ENCODE measurements at places on chromosomes 5 and 9.
A peak's percentile ranks its signal among the peaks of the same experiment; 100 is the strongest.

DNA sequence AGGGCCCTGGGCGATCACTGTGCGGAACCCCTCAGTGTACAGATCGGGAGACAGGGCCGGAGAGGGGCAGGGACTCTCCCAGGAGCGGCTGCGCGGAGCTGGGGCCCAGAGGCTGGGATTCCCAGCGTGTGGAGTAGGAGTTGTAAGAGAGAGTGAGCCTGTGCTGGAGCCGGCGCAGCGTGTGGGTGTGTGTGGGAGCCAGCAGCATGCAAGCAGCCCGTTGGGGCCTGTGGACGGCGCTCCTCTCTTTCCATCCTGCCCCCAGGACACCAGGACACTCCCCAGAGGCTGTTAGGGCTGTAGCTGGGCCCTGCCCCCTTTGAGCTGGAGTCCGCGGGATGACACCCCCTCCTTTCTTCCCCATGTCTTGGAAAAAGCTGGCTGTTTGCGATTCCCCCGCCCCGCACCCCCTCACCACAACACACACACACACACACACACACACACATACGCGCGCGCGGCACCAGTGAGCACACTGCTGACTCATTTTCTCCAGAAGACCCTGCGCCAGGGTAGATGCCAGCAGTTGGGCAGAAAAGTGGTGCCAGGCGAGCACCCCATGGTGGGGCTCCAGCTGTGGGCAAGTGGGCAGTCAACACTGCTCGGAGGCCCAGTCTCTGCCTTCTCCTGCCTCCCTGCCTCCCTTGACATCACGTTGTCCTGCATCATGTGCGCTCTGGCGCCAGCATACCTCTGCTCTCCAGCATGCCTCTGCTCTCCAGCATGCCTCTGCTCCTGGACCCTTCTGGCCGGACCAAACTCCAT is 1.5 kb downstream of the COL27A1 start:
- DNase-seq, result peak; percentile 76

- no peak for DNase-seq
These were observed 47.3 kb downstream of the PRLR start for GRCh38 chr5:35182910-35183535.

DNA sequence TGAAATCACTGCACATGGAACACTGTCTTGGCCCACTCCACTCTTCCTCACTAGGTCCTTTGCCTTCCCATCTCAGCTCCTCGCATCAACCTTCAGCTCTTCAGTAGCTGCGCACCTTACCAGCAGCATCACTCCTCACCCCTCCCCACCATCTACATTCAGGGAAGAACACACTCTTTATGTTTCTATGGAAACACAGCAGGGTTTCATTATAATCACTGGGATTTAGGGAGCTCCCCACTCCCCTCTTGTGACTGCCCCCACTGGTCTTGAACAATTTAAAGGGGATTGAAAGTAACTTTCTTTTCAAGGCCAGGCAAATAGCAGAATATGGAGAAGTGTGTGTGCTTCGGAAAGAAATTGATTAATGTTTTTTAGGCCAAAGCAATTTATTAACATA is 111.2 kb downstream of the INSYN2B start:
- no peak for DNase-seq

DNA sequence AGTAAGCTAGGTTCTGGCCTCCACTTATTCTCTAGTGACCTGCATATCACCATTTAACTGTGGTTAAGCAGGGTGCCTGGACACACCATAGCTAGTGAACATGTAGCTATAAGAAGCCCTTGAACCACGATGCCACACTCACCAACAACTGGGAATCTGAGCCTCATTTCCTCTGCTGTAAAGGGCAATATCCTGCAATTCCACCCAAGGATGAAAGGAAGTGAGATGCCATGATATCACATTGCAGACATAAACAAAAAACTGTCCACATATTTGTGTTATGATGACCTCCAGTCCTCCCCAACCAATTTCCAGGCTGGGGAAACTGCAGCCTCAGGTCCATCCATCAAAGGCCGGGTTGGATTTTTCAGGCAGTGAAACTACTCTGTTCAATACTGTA is 10.4 kb downstream of the TNIP1 start:
- DNase-seq, result no peak

DNA sequence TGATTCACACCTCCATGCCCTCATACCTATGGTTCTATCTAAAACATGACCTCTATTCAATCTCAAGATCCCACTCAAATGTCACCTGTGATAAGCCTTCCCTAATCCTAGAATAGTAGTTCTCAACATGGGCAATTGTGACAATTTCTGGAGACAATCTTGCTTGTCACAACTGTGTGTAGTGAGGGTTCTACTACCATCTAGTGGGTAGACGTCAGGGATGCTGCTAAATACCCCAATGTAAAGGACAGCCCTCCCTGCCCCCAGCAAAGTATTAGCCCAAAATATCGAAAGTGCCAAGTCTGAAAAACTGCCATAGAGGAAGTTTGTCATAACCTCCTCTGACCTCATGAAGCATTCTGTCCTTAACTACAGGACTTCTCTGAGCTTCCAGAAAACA is 32.0 kb downstream of the TBCA start:
- no peak for DNase-seq

GRCh38 chr5:168126606-168127005 is 164.8 kb upstream of the WWC1 start:
- DNase-seq, result no peak

DNA sequence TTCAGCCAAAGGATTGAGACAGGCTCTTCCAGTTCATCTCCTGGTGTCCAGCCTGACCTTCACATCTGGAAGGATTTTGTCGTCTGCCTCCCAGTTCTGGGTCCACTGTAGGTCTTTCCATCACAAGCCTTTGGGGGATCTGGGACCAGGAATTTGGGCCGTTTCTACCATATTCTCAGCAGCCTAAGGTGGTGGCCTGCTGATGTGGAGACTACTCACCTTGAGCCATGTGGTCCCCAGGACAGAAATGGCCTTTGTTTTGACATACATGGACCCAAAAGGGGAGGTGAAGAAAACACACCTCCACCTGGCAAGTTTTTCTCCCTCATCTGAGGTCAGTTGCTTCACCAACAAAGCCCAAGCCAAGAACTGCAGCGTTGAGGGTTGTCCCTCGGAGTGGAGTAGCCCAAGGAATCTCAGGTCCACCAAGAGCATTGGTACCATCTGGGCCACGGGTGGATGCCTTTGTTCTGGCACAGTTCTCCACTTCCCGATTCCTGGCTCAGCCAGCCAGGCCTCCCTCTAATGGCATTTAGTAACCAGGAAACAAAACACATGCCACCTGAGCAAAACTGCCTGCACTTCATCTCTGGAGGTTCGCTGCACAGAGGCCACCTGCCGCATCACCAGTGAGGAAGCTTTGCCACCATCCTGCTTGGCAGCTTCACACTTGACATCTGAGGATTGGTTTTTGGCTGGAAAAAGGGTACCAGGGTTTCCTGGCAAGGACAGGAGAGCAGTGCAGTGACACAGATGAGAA is 24.7 kb downstream of the AMBP start:
- DNase-seq, result no peak

GRCh38 chr9:72039532-72039931 is 20.9 kb downstream of the C9orf57 start:
- DNase-seq, result no peak

DNA sequence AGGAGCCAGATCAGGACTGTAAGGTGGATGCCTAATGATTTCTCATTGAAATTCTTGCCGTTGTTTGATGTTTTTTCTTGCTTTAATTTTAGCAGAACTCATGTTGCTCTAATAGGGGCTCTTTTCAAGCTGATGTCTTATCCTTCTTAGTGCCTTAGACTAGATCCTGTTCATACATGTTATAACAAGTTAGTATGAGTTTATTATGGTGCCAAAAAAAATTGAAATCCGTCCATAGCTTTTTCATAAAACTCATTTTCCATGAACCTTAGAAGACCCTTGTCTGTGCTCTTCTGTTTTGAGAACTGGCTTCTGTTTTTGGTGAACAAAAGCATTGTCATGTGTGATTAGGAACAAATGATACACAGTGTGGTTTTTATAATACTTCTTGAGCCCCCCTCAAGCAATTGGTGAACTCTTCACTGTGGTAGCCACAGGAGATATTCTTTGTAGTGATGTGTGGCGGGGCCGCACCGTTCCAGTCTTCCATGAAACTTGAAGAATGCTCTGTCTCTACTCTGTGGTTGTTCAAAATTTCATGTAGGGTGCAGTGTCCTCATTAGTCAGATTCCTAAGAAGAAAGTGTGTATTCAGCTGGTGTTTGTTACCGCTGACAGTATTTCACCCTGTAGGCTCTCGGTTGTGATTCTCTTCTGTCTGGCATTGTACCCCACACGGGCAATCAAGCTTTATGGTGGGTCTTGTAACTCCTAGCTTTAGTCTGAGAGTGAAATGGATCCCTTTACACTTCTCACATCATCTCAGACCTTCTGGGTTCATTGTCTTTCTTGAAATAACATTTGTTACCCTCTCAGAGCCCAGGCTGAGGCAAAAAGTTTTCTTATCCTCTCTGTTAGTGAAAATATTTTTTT is 10.7 kb downstream of the OTULIN start:
- no peak for DNase-seq

GRCh38 chr9:88922091-88922490 is 69.2 kb upstream of the S1PR3 start:
- no peak for DNase-seq

- no peak for DNase-seq
These were observed 17.5 kb downstream of the CDH12 start for GRCh38 chr5:22835686-22836085.

DNA sequence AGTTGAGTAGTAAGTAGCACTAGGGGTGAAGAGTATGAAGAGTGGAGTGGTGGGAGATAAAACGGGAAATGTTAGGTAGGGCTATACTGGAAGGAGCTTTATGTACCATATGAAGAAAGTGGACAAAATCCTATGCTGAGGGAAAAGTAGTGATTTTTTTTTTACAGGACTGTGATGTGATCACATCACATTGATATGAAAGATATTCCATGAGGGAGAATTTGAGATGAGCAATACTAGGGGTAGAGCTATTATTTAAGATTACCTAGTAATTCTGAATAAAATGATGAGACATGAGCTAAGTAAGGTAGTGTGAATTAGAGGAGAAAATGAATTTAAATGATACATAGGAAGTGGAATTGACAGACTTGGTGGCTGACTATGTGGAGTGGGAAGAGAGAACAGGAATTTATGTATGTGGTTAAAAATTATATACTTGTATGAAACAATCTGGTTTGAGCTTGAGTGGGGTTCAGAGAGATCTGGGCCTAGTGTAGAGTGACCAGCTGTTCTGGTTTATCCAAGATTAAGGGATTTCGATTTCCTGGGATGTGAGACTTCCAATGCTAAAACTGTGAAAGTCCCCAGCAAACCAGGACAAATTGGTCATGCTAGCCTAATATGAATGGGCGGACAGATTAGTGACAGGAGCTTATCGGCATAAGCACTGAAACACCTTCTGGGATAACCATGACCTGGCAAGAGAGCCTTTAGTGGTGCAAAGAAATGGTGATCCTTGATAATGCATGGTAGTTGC is 29.3 kb upstream of the STOM start:
- no peak for DNase-seq

DNA sequence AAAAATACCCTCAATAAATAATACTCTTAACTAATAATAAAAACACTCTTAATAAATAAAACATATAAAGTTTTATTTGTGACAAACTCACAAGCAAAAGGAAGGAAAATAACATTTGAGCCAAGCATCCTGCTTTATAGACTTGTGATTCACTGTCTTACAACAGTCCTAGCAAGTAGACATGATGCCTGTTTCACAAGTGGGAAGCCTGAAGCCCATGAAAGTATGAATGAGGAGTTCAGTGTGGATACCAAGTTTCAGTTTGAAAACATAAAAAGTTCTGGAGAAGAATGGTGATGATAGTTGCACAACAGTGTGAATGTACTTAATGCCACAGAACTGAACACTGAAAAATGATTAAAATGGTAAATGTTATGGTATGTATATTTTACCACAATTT is 10.9 kb downstream of the HABP4 start:
- DNase-seq, result no peak

DNA sequence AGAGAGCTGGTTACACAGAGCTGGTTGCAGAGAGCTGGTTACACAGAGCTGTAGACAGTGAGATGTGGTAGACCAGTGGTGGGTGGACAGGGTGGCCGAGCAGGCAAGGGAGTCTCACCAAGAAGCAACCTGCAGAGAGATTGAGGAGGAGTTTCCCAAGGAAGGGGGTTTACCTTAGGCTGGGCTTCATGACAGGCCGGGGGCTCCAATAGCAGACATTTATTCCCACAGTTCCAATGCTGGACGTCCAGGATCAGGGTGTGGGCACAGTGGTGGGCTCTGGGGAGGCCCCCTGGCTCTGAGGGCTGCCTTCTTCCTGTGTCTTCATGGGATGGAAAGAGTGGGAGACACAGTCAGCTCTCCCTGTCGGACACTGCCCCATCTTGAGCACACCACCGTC is 386.9 kb upstream of the IRX4 start:
- no peak for DNase-seq

DNA sequence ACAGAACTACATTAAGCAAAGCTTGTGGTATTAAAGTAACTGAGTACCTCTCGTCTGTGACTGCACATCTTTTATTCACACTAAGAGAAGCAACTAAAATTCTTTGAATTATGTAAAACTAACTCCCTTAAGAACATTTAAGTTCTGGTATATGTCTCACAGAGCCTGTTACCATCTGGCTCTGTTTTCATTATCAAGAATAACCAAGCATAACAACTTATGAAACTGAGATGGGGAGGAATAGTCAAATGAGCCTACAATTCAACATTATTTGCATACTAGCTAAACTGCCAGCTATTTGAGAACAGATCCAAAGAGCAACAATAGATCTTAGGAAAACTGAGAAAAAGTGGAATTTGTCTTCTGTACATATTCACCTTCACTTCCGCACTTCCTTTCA is 25.3 kb upstream of the ISOC1 start:
- DNase-seq, result no peak

DNA sequence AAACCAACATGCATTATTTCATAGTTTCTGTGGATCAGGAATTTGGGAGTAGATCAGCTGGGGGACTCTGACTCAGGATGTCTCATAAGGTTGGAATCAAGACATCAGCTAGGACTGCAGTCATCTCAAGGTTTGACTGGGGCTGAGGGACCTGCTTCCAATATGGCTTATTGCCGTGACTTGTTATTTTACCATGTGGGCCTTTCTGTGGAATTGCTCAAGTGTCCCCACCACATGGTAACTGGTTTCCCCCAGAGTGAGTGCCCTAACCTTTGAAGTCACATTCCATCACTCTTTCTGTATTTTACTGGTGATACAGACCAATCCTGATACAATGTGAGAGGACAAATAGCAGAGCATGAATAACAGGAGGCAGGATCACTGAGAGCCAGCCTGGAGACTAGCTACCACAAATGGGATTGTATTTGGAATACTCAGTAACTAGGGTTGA is 70.2 kb upstream of the ELL2 start:
- DNase-seq, result no peak

- DNase-seq, result no peak
These were observed 5.2 kb upstream of the LMX1B start for GRCh38 chr9:126608551-126608950.

- DNase-seq, result no peak
These were observed 716 bp downstream of the STX17 start for GRCh38 chr9:99907208-99907532.

DNA sequence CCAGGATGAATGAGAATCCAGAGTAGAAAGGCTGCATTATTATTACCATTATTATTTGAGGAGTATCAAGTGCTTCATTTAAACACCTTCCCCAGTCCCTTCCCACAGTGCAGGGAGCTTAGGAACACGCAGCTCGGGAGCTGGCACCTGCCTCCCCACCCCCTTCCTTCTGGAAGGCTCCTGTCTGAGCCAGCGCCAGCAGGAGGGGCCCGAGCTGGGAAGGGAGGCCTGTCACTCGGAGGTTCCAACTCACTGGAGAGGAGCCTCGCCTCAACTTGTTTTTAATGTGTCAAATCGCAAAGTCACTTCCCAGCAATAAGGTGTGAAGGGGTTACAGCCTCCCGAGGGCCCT is 156.4 kb upstream of the IRX4 start:
- DNase-seq, result no peak

- DNase-seq, result no peak
These were observed 273.2 kb downstream of the SAXO1 start for GRCh38 chr9:18759827-18760226.

Data from ecto neural progenitor cell (in vitro differentiated cells).